IPS-NIHi11 (cell line): ENCODE measurements at places on chromosomes 3 and 15.

DNA sequence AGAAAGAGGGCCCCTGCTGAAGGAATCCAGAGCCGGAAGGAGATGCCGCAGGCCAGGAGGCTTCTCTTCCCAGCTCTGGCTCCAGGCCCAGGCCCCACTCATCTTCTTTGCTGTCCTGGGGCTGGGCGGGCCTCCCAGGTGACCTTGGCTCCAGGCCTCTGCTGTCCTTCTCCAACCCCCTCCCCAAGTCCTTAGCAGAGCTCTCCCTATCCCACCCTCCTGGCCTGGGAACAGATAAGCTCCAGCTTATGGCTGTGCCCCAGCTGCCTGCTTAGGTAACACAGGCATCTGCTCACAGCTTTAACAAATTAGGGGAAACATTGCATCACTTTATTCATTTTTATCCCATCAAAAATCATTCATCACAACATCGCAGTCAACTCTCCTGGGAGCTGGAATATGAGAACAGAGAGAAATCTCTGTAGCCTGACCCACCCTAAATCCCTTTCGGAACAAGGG is 86.9 kb downstream of the SEMA5B start:
- no peak for DNase-seq

- DNase-seq, result no peak
These were observed 90.6 kb downstream of the ATP10A start for GRCh38 chr15:25772500-25772899.

DNA sequence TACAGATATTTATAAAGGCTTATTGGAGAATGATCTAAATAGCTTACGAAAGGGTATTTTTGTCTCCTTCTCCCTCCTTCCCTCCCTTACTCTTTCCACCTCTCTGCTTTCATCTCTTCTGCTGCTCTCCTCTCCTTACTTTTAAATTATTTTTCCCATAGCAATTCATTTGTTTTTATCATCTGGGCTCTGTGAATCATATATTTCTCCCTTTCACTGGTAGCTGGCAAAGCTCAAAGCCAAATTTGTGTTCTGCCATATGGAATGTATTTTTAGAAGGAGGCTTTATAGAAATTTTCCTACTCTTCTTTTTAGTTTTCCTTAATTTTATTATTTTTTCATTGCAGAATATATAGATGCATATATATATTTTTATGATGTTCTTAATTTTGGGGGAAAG is 385.8 kb downstream of the C3orf38 start:
- DNase-seq, result no peak

GRCh38 chr3:177676148-177676547 is 478.9 kb upstream of the TBL1XR1 start:
- DNase-seq, result no peak

GRCh38 chr3:59424268-59425010 is 374.6 kb upstream of the CFAP20DC start:
- DNase-seq, result no peak

DNA sequence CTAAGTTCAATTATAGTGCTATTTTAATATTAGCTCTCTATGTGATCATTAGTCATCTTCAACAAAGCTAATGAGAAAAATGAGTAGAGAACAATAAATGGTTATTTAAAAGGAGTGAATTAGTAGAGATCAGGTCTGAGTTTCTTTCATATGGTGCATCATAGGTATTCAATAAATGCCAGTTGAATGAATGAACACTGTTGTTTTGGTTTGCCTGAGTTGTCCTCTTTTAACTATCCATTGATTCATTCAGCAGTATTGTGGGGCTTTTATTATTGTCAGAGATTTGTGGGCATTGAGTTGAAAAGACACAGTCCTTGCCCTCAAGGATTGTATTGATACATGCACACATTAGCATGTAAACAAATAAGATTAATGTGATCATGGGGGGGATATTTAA is 88.2 kb downstream of the AGBL1 start:
- DNase-seq, result no peak

DNA sequence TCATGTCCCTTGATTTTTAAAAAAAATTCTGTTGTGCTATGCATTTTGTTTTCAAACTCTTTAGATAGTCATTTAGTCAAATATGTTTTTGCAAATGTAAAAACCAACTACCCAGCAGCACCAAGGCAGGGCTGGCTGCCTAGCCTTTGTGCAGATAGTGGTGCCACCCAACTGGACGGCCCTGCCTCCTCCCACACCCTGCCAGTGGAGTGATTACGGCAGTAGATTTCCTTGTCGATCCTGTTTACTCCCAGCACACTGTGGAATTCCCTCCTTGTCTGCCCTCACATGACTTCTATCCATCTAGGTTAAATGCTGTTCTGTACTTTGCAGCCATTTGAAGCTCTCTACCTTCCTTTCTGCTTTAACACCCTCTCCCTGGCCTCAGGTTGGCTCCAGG is 79.4 kb upstream of the PLXNA1 start:
- no peak for DNase-seq

DNA sequence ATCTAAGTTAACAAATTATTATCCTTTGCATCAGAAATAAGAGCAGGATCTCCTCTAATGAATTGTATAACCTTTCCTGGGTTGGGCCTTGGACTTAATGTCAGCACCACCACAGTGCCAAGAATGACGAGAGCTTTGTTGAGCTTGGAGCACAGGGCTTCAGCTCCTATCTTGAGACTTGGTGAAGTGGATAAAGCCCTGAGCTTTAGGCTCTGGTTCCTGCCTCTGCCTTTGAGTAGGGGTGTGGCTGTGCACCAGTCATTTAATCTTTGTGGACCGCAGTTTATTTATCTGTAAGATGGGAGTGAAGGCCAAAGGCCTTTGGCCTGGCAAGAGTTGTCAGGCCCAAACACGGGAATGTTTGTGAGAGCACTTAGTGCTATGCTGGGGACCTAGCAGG is 162.2 kb downstream of the VGLL4 start:
- DNase-seq, result no peak

- no peak for DNase-seq
These were observed 7.6 kb downstream of the VHL start for GRCh38 chr3:10149226-10149625.

DNA sequence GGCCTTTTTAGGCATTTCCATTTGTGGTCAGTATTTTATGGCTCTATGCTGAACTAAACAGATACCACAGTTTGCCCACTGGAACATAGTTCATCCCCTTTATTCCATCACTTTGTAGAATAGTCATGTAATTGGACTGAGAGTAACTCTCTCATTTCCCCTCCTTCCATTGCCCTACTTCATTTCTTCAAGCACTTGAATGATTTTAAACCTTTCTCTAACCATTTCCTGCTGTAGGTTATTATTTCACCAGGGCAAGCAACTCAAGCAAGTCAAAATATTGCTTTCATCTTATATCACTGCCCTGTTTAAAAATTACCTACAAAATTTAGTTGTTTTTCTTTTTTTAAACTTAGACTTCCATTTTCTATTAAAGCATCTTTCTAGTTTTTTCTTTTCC is 177.0 kb downstream of the RAP2B start:
- DNase-seq, result no peak

- no peak for DNase-seq
These were observed 75.1 kb downstream of the VGLL4 start for GRCh38 chr3:11568503-11569155.

GRCh38 chr15:30941520-30941919 is 37.8 kb downstream of the FAN1 start:
- no peak for DNase-seq

DNA sequence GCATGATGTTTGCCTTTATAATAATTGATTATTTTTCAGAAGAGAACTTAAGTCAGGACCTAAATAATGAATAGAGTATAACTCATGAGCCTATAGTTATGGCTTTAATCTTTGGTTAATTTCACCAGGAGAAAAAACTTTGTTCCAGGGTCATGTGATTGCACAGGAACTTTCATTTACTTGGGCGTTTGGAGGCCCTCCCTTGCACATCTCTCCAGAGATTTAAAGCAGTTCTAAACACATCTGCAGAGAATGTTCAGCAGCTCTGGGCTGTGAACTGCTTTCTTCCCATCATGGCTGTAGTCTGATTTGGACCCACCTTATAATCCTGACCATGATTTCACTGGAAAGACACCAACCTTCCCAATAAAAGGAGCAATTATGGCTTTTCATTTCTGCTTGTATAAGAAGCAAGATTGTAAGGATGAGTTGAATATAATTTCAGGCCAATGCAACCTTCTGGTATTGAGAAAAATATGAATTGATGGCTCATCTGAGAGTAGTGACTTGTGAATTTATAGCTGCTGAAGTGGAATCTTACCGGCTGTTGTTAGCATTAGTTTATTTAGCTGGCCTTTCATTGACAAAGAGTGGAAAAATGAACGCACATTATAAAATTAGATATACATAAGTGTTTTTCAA is 80.9 kb upstream of the PRTG start:
- no peak for DNase-seq

DNA sequence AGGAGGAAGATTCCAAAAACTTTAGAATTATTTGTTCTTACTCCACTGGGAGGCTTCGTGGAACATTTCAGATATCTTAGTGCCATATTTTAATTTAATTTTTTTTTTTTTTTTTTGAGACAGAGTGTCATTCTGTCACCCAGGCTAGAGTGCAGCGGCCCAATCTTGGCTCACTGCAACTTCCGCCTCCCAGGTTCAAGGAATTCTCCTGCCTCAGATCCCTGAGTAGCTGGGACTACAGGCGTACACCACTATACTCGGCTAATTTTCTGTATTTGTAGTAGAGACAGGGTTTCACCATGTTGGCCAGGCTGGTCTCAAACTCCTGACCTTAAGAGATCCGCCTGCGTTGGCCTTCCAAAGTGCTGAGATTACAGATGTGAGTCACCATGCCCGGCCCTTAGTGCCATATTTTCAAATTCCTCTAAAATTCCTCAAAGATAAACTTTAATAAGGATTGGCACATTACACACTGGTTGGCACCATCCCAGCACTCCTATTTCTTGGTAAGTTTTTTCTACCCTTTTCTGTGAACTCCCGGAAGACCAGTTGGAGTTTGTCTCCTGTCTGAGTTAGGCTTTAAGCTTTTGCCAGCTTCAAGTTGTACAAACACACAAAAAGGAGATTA is 693.7 kb downstream of the MCTP2 start:
- no peak for DNase-seq

DNA sequence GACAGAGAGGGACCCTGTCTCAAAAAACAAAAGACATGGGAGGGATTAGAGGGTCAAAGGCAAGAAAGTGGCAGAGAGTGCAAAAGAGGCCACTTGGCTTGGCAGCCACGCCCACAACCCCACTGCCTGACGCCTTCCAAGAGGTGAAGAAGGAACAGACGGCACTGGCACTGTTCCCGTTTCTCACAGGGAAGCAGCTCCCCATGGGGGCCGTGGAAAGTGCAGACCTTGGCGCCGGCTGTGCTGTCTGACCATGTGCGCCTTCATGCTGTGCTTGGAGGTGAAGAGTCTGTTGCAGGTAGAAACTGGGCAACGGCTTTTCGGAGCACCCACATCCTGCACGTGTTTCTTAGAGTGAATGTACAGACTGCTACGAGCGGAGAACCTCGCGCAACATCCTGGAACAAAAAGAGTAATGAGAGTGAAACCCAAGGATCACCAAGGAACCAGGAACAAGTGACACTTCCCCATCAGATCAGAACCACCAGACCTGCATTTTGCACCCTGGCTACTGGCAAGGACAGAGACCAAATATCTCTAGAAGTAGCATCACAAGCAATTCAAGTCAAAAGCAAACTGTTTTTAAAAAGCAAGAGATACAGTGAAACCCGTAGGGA is 9.7 kb downstream of the ZXDC start:
- DNase-seq, result no peak

GRCh38 chr15:29938361-29939335 is 116.4 kb upstream of the TJP1 start:
- DNase-seq, result no peak

DNA sequence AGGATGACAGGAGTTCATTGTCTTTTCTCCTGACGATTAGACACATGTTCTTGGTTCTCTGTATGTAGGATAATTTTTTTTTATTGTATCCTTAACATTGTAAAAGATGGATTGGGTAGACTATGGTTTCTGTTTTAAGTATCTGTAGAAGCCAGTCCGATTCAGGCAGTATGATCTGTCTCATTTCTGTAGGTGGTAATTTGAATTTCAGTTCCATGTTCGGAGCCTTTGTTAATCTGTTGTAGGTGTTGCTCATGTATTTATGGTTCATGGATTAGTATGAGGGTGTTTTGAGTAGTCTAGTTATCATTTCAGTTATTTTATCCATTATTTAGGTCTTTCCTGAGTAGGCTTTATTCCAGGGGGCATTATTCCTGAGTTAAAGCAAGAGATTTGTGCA is 32.4 kb upstream of the MME start:
- DNase-seq, result no peak

- no peak for DNase-seq
These were observed 226.2 kb downstream of the PDCD6IP start for GRCh38 chr3:34024447-34025240.

DNA sequence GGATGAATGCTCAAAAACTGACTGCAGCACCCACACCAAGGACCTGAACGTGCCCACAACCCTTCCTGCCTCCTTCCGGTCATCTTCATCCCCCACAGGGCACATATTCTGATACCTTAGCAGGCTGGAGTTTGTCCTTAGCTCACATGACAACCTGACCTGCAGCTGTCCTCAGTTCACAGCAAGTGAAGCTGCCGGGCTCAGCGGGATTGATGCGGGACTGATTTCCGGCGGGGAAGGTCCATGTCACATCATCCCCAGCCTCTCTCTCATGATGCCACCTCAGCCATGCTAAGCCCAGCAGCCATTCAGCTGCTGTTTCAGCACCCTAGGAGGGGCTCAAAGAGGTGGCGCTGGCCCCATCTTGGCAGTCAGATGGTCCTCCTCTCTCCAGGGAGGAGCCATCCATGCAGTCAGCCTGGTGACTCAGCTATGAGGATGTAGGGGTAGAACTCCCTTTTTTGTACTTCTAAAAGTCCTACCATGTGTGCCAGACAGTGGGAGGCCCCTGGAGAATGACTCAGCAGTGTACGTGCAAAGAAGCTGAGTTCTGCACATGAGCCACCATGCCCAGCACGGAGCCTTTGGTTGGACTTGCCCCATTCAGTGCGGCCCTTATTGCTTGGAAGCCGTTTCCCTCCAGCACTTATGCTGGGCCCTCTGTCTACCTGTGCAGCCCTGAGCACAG is 9.5 kb downstream of the CA12 start:
- DNase-seq, result no peak

DNA sequence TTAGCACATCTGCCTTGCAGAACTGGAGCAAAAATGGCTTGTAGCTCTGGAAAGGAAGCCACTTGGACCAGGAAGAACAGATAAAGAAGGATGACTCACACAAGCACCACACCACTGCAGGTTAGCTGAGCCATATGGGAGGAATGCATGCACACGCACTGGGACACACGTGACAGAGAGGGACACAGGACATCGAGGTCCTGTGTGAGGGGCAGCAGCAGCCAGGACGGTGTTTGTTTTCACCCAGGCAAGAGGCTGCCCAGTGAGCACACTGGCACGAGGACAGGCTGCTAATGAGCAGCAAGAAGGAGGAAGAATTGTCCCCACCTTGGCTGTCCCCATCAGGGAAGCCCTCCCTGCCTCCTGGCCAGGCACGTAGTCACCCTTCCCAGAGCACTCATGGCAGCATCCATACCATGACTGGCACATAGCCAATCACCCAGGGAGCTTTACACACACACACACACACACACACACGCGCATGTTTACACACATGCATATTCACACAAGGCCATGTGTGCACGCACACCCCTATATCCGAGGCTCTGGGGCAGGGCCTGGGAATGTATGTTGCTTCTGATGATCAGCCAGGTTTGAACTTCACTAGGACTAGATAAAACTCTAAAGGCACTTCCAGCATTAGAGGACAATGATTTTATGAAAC is 24.0 kb upstream of the SPTBN5 start:
- no peak for DNase-seq
